Activated CD4-positive, alpha-beta T cell treated with anti-CD3 and anti-CD28 coated beads for 36 hours (primary cell): ENCODE measurements at places on chromosomes 1 and 21.
A peak's percentile ranks its signal among the peaks of the same experiment; 100 is the strongest.

DNA sequence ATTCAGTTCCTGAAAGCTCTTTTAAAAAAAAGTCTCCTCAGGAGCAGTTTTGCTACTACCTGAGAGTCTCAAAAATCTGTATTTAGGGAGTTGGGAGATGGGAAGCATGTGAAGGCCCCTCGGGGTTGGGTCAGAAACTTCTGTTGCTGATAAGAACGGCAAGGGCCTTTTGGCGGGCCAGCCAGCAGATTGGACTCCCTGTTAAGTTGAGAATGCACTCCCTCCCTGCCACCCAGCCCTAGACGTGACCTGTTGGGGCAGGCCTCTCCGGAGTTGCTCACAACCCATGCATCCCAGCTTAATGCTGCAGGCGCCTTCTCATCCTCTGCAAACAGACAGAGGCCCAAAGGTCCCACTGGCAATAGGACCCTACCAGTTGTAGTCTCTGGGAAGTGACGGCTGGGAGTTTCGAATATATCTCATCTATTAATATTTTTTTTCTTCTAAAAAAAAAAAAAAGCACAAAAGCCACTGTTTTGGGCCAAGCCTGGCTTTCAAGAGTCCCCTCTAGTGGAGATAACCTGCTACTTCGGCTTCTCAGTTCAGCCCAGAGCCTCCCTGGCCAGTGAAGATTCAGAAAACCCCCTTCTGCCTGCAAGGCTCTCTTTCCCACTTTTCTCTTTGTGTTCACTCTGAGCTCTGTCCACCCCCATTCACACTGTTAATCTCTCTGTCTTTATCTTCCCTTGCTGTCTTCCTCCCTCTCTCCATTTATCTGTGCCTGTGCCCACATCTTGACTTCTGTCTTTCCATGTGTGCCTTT lies 5.3 kb downstream of the PLXNA2 start:
- no peaks in the 10 kb centered on the region for H3K36me3 ChIP-seq
- no peak overlapping the region for H3K4me3 ChIP-seq
- DNase-seq, result peak; percentile 20
- peaks cover 43% of the 10 kb centered on the region for H3K27me3 ChIP-seq
- H3K4me1 ChIP-seq, result peaks cover 12% of the 10 kb centered on the region

DNA sequence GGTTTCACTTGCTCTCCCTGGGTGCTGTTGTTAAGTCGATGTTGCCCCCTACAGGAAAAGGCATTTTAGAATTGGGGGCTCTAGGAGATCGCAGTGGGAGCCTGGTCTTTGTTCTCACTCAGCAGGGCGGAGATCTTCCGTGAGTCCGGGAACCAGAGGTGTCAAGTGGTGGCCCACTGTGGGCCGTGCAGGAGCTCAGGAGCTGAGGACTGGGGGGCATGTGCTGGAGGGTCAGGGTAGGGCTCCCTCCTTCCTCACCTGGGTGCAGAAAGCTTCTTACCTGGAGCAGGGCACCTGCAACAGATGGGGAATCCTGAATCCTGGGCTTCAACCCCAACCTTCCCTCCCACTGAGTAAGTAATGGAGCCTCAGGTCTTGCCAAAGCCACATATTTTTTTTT lies 392.7 kb downstream of the NPHP4 start:
- H3K36me3 ChIP-seq, result no peaks in the 10 kb centered on the region
- no peaks in the 10 kb centered on the region for H3K27me3 ChIP-seq
- no peak for DNase-seq
- H3K27ac ChIP-seq, result no peak overlapping the region
- no peak overlapping the region for H3K4me3 ChIP-seq

DNA sequence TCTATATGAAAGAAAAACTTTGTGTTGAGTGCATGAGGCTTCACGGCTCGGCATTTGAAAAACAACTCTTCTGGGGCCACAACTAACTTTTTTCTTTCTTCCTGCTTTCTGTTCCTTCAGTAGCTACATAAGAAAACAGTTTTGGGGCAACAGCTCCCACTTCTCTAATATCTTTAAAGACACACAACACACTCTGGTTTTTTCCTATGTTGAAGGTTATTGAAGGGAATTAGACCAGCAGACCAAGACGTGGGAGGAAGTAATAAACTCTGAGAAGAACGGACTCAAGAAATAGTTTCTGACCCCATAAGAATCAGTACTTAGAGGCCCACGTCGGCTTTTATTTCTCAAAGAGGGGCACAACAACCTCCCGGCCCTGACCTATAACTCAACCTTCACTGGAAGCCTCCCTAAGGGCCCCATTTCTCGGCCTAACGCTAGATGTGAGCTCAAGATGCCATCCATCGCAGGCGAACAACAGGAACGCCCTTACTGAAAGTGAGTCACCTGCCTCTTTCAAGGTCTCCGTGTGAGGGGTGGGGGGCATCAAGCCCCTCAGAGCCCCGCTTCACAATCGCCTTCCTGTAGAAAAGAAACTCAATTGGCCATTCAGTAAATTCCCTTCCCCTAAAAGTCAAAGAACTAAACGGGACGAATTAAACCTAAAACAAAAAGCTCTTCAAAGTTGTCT lies 844 bp downstream of the ZMYM6 start:
- H3K27ac ChIP-seq, result peak overlapping the region; percentile 92
- peaks cover 29% of the 10 kb centered on the region for H3K36me3 ChIP-seq

DNA sequence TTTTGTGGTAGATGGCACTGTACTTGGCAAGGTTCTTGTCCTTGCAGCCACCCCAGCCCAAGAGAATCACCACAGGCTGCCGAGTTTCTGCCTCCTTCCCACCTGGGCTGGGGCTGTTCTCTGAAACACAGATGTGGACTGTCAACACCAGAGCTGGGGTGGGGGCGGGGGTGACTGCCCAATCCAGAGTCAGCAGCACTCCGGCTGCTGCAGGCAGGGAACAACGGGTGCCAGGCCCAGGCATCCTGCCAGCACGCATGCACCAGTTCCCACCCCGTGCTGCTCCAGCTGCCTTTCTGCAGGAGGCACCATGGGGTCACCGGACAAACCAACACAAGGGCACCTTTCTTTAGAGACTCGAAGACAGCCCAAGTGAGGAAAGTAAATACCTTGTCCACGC lies 14.1 kb downstream of the TMEM53 start:
- no peaks in the 10 kb centered on the region for H3K36me3 ChIP-seq
- H3K27ac ChIP-seq, result no peak overlapping the region
- H3K4me1 ChIP-seq, result peaks cover 14% of the 10 kb centered on the region

DNA sequence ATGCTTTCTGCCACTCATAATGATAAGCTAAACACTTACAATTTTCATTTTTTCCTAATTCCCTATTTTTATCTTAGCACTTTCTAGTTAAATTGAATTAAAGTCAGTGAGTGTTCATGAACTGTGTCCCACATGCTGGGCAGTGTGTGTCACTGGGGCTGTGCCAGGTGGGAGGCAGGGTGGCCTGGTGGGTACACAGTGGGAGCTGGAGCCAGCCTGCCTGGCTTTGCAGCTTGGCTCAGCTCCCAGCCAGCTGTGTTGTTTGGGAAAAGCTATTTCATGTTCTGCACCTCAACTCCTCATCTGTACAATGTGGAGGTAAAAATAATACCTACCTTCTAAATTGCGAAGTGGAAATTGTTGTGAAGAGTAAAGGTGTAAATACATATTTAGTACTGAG lies 238.4 kb downstream of the PLA2G4A start:
- no peaks in the 10 kb centered on the region for H3K4me1 ChIP-seq
- no peak overlapping the region for H3K27ac ChIP-seq
- H3K27me3 ChIP-seq, result no peaks in the 10 kb centered on the region
- H3K4me3 ChIP-seq, result no peak overlapping the region
- no peak for DNase-seq

- peak overlapping the region; percentile 12 for H3K27ac ChIP-seq
- no peaks in the 10 kb centered on the region for H3K36me3 ChIP-seq
- no peak for DNase-seq
- no peak overlapping the region for H3K4me3 ChIP-seq
Measured at GRCh38 chr1:33043267-33044092, 6.8 kb upstream of the AK2 start.

DNA sequence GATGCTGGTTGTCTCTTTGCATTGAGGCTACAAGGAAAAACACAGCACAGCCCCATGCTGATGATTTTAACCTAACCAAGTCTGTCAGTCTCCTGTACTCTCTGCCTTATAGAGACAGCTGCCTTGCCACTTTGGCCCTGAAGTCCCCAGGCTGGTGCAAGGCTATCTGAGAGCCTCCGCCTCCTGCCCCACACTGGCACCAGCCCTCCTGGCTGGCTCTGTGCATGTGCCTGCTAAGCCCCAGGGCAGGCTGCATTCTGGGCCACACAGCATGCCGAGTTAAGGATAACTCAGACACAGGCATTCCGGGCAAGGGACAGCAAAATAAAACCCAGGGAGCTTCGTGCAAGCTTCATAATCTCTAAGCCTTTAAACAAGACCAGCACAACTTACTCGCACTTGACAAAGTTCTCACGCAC lies 910 bp downstream of the RUNX1 start:
- H3K36me3 ChIP-seq, result peaks cover 33% of the 10 kb centered on the region
- no peaks in the 10 kb centered on the region for H3K27me3 ChIP-seq
- H3K27ac ChIP-seq, result peak overlapping the region; percentile 95
- H3K4me3 ChIP-seq, result peak overlapping the region; percentile 87
- peaks cover 77% of the 10 kb centered on the region for H3K4me1 ChIP-seq
- DNase-seq, result peak; percentile 64

DNA sequence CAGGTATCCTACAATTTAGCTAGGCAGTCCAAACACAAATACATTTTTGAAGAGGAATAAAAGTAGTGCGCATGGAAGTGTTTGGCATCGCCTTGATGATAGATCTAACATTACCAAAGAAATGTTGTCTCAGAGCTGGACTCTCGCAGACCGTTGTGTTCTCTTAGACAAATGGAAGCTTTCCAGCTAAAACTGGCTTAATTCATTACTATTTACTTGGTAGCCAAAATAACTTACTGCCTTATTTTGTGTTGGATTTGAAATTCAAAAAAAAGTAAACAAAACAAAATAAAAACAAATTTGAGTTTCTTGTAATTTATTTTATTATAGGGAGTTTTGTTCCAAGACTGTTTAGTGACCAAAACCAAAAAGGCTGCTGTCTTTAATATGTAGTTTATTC lies 51.6 kb downstream of the PDE4B start:
- H3K4me1 ChIP-seq, result no peaks in the 10 kb centered on the region
- no peak overlapping the region for H3K4me3 ChIP-seq
- DNase-seq, result no peak
- H3K27me3 ChIP-seq, result peaks cover 4% of the 10 kb centered on the region
- H3K36me3 ChIP-seq, result no peaks in the 10 kb centered on the region

DNA sequence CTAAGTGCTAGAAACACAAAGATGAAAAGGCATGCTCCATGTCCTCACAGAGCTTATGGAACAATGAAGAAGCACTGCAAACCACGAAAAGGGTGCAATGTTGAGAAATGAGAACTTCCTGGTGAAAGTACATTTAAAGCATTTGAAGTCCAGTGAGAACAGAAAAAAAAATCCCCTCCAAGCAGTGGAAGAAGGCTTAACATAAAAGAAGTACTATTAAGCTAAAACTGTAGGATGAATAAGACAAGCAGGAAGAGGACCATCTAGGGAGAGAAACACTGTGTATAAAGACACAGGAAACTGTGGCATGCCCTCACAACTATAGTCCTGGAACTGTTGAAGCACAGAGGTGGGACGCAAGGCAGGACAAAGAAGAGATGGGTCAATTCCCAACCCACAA lies 10.0 kb downstream of the TP53BP2 start:
- DNase-seq, result no peak
- H3K4me3 ChIP-seq, result no peak overlapping the region
- H3K4me1 ChIP-seq, result peaks cover 30% of the 10 kb centered on the region
- no peak overlapping the region for H3K27ac ChIP-seq
- H3K27me3 ChIP-seq, result no peaks in the 10 kb centered on the region

DNA sequence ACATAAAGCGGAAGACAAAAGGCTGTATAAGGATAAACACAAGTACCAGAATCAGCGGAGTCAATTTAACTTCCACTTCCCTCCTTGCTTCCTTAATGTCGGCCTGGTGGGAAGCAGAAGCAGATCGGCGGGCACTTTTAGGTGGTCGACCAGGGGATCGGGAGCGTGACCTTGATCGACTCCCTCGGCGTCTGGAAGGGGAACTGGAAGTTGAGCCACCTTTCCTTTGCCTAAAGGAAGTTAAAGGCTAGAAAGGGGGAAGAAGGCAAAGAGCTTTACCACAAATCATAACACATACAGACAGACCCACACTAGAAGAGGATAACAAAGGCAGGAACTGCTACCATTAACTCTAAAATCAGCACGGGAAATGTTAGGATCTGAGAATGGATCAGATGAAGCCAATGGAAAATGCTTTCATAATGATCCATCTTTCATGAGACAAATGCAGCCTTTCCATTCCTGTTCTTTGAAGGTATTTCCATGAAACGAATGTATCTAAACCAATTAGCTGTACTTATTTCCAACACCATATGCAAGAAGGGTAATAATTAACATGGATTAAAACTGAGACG lies 5.7 kb downstream of the LBR start:
- H3K27me3 ChIP-seq, result no peaks in the 10 kb centered on the region
- peaks cover 48% of the 10 kb centered on the region for H3K36me3 ChIP-seq
- no peak overlapping the region for H3K27ac ChIP-seq
- no peak for DNase-seq
- peaks cover 48% of the 10 kb centered on the region for H3K4me1 ChIP-seq

DNA sequence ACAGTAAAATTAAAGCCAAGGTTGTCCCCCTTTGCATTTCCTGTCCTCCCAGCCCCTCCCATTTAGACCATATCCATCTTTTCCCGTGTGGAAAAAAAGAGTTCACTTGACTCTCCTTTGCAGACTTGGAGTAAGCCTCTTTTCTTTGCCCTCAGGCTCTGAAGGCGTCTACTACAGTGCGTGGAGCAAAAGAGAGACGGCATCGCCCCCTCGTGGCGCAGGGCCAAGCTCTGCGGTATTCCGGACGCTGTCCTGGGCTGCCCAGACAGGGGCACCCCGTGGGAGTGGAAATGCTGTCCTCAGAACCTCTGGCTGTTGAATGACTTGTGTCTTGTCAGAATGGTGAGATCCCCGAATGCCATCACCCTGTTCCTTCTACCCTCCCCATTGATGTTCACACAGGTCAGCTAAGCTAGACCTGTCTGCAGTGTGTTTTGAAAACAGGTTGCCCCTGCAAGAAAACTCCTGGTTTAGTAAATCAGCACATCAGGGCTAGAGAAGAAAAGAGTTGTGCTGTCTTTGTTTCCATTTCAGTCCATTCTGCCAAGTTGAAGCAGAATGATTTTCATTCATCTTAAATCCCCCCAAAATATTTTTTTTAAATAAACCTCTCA lies 12.3 kb upstream of the GJA8 start:
- no peak overlapping the region for H3K27ac ChIP-seq
- no peaks in the 10 kb centered on the region for H3K27me3 ChIP-seq

DNA sequence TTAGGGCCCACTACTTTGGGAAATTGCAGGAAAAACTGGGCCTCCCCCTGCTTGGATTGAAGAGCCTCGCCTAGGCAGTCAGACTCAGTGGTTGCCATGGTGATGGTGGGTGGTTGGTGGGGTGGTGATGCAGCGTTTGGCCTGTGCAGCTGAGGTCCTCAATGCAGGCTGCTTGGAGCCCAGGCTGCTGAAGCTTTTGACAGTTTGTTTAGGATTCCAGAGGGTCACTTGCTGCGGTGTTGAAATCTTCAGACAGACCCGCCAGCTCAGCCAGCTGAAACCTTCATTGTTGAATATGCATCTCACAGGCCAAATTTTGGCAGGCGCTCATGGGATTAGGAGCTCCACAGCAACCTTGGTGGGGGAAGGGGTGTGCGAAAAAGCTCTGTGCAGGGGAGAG lies 67.9 kb downstream of the CACNA1E start:
- peaks cover 25% of the 10 kb centered on the region for H3K27me3 ChIP-seq
- H3K36me3 ChIP-seq, result no peaks in the 10 kb centered on the region
- no peak for DNase-seq
- H3K4me3 ChIP-seq, result no peak overlapping the region
